Stimulated activated CD8-positive, alpha-beta memory T cell treated with anti-CD3 and anti-CD28 coated beads, Interleukin-4, amount 100 ng/mL, for 1 hour (primary cell): ENCODE measurements at places on chromosomes 12 and 14.

- DNase-seq: no peak
These were observed 333.0 kb downstream of the CCER1 start for GRCh38 chr12:90621927-90622326.

DNA sequence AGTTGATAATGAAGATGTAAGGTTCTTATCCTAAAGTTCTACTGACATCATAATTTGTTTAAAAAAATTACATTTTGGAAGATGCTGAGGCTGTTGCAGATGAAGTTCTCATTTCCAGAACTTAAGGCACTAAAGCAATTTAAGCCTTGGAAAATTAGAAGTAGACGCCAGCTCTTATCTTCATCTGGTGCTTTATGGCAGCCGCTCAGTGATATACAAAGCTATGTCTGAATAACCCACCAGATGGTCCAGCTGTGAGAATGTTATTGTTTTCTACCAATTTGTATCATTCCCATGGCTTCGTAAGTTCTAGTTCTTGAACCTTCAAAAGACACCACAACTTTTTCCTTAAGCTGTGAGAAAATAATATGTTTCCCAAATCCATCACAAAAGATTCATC, 212.1 kb upstream of the ARID2 start:
- no peak for DNase-seq

- DNase-seq: no peak
These were observed 485.7 kb downstream of the TMTC2 start for GRCh38 chr12:83172441-83172840.

DNA sequence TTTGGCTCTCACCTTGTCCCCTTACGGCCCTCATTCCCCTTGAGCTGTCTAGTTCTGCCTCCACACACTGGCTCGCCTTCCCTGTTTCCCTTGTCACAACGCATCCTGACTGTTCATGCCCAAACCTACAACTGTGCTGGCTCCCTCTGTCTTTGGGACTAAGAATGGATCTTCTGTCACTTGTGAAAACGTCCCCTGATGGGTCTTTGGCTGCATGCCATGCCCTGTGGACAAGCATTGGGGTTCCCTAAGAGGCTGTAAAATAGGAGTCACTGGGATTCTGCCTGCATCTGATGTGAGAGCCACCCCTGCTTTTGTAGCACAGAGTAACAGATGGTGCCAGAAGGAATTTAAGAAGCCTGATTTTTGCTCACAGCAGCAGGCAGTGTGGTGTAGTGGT, 285.3 kb upstream of the CRY1 start:
- DNase-seq: no peak

DNA sequence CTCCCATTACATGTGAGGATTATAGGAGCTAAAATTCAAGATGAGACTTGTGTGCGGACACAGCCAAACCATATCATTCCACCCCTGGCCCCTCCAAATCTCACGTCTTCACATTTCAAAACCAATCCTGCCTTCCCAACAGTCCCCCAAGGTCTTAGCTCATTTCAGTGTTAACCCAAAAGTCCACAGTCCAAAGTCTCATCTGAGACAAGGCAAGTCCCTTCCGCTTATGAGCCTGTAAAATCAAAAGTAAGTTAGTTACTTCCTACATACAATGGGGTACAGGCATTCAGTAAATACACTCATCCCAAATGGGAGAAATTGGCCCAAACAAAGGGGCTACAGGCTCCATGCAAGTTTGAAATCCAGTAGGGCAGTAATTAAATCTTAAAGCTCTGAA, 76.1 kb downstream of the CRADD start:
- DNase-seq: no peak

GRCh38 chr14:22405201-22405600, 183.8 kb downstream of the DAD1 start:
- no peak for DNase-seq

GRCh38 chr12:11763760-11764520, 114.5 kb downstream of the ETV6 start:
- DNase-seq: no peak

DNA sequence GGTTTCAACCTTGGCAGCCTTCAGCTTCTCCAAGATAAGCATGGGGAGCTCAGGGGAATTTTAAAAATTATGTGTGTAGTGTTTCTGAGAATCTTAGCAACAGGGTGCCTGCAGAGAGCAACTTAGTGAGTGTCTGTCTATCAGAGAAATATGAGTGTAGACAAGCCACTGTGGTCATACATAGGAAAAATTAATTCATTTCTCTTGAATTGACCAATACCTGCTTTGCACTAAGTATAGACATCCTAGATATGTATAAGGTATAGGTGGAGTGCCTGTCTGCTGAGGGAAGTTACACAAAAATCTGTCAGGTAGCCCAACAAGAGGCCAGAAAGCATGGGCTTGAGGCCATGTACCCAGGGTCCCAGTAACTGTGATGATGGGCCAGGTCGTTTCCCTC, 20.7 kb downstream of the HELB start:
- no peak for DNase-seq

GRCh38 chr12:5745251-5745888, 199.7 kb downstream of the ANO2 start:
- DNase-seq: peak; percentile 8

- no peak for DNase-seq
These were observed 45.5 kb downstream of the SH2B3 start for GRCh38 chr12:111451232-111451631.

GRCh38 chr14:62420847-62421246, 624.4 kb downstream of the KCNH5 start:
- DNase-seq: no peak

- DNase-seq: no peak
These were observed 36.3 kb downstream of the PTGER2 start for GRCh38 chr14:52350445-52350844.

GRCh38 chr14:51660741-51661140, 9.0 kb downstream of the FRMD6 start:
- DNase-seq: no peak

GRCh38 chr12:67797753-67798152, 149.2 kb downstream of the DYRK2 start:
- DNase-seq: no peak

DNA sequence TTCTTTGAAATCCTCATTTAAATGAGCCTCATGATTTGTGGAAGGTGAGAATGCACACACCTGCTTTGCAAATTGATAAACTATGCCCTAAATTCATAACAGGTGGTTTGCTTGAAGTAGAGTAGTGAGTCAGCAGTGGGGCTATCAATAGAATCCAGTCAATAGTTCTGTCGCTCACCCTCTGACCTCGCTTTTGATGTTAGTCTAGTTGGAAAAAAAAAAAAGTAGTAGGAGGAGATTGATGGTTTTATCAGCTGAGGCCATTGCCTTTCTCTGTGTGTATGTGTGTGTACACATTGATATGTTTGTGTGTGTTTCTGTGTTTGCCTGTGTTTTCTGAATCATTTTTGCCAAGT, 267.3 kb downstream of the SNAPC1 start:
- DNase-seq: no peak
